ENCODE measurements at places on chromosomes 4 and X. TPM values are rescaled to one million over a fixed set of nuclear protein-coding genes. Genes with fewer than 3 reads are reported as not detected.

Gene KIF4A
- 2.3 TPM for total RNA-seq

Gene MAGEB10
- total RNA-seq: not detected

Gene MSANTD1
- 0.85 TPM for total RNA-seq

Gene MMAA
- total RNA-seq: 6.3 TPM

Gene RTL9
- 0.24 TPM for total RNA-seq

Gene RAI2
- total RNA-seq: not detected

Gene SLC6A14
- total RNA-seq: not detected

Gene CHST7
- 19.8 TPM for total RNA-seq

Gene GCNA
- total RNA-seq: 1.7 TPM

Gene CASP3
- total RNA-seq: 39.1 TPM

Gene MAOA
- 16.5 TPM for total RNA-seq

Gene AP1S2
- total RNA-seq: 69.6 TPM

Gene MEPE
- not detected for total RNA-seq

Data from hair follicle dermal papilla cell (primary cell).